ENCODE measurements at places on chromosomes 2 and 18.

DNA sequence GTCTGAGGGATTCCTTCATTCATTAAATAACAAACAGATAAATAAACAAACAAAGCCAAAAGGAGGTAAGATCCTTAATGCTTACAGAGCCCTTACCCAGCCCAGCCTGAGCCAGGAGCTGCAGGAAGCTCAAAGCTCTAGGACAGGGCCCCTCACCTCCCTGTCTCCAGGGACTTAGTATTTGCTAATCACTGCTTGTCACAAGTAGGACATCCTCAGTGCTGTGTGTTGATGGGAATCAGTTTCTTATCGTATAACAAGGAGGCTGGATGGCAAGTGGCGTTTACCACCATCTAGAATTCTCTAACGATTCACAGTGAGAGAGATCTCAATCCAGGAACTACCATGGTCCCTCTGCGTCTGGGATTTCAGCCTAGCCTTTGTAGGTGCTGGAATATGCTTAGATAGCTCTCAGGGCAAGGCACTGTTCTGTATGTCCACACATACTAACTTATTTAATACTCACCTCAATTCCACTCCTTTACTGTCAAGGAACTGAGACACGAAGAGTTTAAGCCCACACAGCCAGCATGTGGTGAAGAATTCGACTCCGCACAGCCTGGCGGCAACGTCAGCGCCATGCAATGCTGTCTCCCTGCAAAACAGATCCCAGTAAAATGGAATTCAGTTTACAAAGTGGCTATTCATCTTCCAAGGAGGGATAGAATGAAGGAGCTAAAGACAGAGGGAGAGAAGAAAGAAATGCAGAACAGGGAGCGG, 164.8 kb downstream of the MYCN start:
- no peak for DNase-seq

GRCh38 chr2:11610624-11611242, 59.3 kb downstream of the NTSR2 start:
- no peak for DNase-seq

DNA sequence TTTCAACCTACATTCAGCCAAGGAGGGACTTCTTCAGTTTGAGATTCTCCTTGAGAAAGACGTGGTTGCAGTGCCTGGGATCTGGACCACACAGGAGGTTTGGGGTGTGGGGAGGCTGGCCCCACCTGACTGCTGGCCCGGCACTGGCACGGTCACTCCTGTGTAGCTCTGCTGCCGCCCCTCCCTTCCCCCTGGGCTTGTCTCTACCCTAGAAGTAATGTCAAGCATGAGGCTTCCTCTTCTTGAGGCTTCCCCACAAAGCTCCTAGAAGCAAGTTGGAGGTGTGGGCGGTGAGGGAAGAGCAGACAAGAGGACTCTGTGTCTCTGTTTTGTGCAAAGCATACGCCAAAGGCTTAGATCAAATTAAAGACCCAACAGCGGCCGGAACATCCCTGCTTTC, 8.7 kb downstream of the KLHL29 start:
- DNase-seq, result no peak

DNA sequence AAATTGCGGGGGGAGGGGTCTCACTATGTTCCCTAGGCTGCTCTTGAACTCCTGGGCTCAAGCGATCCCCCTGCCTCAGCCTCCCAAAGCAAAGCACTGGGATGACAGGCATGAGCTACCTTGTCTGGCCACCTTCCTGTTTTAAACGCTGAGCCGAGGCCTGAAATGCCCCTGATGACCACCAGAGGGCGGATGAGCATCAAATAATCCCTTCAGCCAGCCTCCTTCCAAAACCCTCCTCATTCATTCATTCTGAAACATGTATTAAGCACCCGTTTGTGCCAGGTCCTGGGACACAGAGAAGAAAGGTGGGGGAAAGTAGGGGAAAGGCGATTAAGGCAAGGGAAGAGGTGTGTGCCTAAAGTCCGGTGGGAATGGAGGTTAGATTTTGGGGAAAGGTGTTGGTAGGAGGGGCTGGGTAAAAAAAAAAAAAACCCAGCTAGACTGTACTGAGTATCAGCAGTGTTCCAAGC, 30.7 kb upstream of the PTMA start:
- peak; percentile 91 for DNase-seq

- no peak for DNase-seq
Measured at GRCh38 chr2:254241-254640, 9.6 kb downstream of the SH3YL1 start.

DNA sequence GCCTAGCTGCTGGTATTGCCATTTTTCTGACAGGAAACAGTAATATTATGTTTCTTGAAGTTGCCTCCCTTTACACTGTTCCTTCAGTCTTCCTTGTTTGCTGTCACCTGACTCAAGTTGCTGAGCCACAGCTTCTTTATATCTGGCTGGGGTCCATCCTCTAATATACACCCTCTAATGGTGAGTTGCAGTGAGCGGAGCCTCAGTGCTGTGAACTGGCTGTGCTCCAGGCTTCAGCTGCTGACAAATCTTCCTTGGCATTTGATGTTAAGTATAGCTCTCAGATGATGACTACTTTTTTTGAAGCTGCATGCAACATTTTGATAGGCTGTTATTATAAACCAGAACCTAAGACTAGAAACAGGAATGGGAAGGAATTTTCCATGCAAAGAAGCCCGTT, 366.7 kb downstream of the NUP35 start:
- DNase-seq, result no peak
